A549 treated with CORT108297 at 1 μM for 4 hours (cell line): ENCODE measurements at places on chromosomes 5 and 9. TPM values are rescaled to one million over a fixed set of nuclear protein-coding genes. Genes with fewer than 3 reads are reported as not detected.

GABRP gene
- not detected in 5 replicates for total RNA-seq

OTP gene
- 0.03 to 0.09 TPM (median 0.06 TPM) in 5 replicates for total RNA-seq

NPR3 gene
- total RNA-seq: 18.1 to 22.0 TPM (median 20.8 TPM) in 5 replicates

TNFSF15 gene
- total RNA-seq: 0.21 to 0.40 TPM (median 0.25 TPM) in 5 replicates

C5orf58 gene
- not detected in 5 replicates for total RNA-seq

TAF11L10 gene
- not detected in 5 replicates for total RNA-seq

CNTNAP3 gene
- total RNA-seq: 7.3 to 12.2 TPM (median 9.9 TPM) in 5 replicates

PCDHA7 gene
- 0.06 to 0.15 TPM (median 0.12 TPM) in 5 replicates for total RNA-seq

PCDH12 gene
- 0.01 to 0.09 TPM (median 0.02 TPM) in 3 of 5 replicates, not detected in the others for total RNA-seq

IRF1 gene
- 29.4 to 45.1 TPM (median 39.5 TPM) in 5 replicates for total RNA-seq

TRIP13 gene
- 65.1 to 72.8 TPM (median 70.4 TPM) in 5 replicates for total RNA-seq

ACTL7B gene
- total RNA-seq: not detected in 5 replicates

SPINK6 gene
- total RNA-seq: 0.21 to 0.65 TPM (median 0.29 TPM) in 4 of 5 replicates, not detected in the other

ARL10 gene
- total RNA-seq: 0.23 to 0.61 TPM (median 0.35 TPM) in 5 replicates

GPR151 gene
- total RNA-seq: not detected in 5 replicates

LCP2 gene
- 0.06 TPM in 1 of 5 replicates, not detected in the others for total RNA-seq

MRPL22 gene
- total RNA-seq: 41.7 to 59.2 TPM (median 58.0 TPM) in 5 replicates

DAB2 gene
- total RNA-seq: 9.0 to 10.9 TPM (median 10.3 TPM) in 5 replicates

DEPDC1B gene
- total RNA-seq: 15.0 to 18.8 TPM (median 16.4 TPM) in 5 replicates

CCDC192 gene
- not detected in 5 replicates for total RNA-seq

SLC22A4 gene
- 4.0 to 4.9 TPM (median 4.3 TPM) in 5 replicates for total RNA-seq

WDR31 gene
- 0.95 to 1.4 TPM (median 1.1 TPM) in 5 replicates for total RNA-seq
